ENCODE measurements at places on chromosomes 5 and 9.
A peak's percentile ranks its signal among the peaks of the same experiment; 100 is the strongest.

GRCh38 chr5:173144200-173145176 lies at the start of gene BNIP1:
BNIP1 (plus strand) TSS chr5:173144531; CDS start chr5:173144546, 15 bp downstream.
- DNase-seq, result peak; percentile 99

DNA sequence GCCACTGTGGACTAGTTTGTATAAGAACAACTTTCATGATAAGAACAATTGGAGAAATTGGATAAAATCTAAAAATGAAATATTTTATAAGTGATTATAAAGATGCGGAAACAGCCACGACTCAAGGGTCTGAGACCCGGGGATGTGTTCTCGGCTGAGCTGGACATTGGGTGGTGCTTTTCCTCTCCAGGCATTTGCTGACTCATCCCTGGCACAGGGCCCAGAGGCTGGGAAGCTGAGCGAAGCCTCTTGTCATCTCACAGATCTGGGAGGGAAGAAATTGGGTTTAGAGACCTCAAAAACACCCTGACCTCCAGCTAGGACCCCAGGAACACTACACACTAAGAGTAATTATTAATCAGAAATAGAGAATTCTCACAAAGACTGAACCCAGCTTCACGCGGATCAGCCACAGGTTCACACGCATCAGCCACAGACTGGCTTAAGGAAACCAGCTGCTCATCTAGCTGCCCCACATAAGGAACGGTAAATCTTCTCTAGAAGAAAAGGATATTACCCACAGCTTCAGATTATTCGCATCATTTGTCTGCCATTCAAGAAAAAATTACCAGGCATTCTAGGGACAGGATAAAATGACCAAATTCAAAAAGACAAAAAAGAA lies 2.8 kb upstream of the OR2V1 start:
- DNase-seq, result no peak

DNA sequence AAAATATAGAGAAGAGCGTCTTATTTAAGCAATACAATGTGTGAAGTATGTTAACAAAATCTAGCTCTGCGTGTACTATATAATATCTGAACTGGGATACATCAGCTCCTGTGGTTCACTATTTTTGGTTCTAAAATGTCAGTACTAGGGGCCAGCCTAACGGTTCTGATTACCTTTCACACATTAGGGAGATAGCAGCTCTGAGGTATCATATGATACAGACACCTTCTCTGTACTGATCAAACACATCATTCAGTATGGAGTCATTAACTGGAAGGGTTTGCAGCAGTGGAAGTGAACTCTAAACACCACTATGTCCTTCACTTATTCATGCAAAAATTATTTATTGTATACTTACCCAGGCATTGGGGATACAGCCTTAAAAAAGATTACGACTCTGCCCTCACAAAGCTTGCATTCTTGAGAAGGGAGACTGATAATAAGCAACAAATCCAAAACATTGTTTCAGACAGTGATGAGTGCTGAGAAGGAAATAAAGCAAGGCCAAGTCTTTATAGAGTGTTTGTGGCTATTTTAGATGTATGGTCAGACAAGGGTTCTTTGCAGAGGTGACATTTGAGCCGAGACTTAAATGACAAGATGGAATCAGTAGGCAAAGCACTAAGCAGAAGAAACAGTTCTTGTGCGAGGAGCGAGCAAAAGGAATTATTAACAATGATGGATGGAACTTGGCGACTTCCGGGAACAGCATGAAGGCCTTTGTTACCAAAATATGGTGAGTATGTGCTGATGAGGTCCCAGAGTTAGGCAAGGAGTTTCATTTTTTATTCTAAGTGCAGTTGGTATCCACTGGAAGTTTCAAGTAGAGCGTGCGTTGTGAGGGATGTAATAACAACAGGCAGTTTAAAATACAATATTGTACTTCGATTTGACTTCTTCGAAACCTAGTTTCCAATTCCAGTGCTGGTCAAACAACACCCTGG lies 1.8 kb upstream of the LNPEP start:
- DNase-seq, result peak; percentile 31

GRCh38 chr9:27353474-27354229 lies 56.7 kb upstream of the EQTN start:
- DNase-seq, result no peak

DNA sequence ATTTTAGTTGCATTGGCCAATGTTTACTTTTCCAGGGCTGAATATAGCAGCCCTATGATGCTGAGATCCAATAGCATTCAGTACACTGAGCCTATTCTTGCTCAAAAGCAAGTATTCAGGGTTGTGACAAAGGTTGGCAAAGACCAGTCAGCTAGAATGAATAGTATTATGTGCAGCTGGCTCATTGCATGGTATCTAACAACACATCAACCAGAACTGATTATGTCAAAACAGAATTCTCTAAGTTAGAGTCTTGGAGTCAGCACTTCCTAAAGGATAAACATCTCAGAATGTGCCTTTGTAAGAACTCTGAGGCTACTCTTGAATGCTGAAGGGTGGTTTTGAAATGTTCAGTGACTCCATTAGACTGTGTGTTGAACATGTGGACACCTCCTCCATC lies 774.5 kb upstream of the RGMB start:
- DNase-seq, result no peak

DNA sequence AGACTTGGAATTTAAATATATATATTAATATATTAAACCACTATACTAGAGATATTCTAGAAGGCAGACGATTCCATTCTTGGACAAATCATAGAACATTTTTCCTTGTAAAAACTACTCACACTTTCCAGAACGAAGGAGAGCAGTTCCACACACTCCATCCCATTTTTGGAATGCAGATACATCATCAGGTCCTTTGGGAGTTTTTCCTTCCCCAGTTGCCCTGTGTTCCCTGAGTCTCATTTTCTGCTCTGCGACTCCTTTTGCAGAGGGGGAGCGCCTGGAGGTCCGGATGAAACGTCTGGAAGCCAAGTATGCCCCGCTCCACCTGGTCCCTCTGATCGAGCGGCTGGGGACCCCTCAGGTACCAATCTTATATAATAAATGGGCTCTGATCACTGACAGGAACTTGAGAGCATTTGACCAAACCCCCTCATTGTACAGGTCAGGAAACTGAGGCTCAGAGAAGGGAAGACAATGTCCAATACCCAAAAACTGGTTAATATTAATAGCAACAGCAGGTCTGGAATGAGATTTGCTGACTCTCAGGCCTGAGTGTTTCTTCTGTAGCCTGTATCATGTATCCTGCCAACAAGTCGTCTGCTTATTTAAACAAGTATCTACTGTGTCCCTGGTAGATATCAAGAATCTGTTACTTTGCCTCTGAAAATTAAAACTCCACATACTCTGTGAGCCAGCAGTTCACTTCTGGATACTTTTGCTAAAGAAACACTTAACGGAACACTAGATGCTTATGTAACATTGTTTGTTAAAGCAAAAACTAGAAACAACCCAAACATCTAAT lies 76.8 kb upstream of the NIPAL4 start:
- no peak for DNase-seq

DNA sequence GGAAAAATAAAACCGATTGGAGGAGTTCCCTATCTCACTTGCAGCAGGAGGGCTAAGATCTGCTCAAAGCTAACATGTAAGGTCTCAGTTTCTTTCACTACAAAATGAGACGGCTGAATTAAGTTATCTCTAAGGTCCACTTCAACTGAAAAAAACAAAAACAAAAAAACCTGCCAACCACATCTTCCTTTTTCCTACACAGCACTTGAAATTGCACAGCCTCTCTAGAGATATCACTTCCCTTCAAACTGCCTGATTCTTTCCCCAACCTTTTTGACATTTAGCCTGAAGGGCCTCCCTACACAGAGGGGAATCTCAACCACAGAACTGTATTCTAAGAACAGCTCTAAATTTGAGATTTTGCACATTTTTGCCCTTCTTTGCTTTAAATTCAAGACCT lies 227.9 kb upstream of the TARS1 start:
- no peak for DNase-seq

- DNase-seq, result no peak
Observed at GRCh38 chr9:5857928-5858327, 25.0 kb upstream of the ERMP1 start.

DNA sequence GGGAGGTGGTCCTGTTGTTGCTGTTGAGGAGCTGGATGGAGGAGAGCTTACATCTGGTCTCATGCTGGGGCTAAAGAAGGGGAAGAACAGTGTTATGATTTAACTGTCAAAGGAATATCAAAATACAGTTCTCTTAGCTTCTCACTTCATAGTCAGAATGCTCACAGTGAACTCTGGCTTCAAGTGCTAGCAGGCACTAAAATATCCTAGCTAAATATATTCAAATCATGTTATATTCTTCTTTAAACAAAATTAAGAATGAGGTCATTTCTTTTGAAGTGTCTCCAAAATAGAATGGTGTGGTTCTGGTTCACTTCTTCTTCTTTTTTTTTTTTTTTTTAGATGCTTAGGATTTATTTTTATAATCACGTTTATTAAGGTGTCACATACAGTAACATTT lies 89.4 kb downstream of the NR3C1 start:
- no peak for DNase-seq

GRCh38 chr9:134670042-134670525 lies 28.5 kb downstream of the COL5A1 start:
- DNase-seq, result no peak

- no peak for DNase-seq
Observed at GRCh38 chr9:76906647-76906975, 697 bp upstream of the PRUNE2 start.

DNA sequence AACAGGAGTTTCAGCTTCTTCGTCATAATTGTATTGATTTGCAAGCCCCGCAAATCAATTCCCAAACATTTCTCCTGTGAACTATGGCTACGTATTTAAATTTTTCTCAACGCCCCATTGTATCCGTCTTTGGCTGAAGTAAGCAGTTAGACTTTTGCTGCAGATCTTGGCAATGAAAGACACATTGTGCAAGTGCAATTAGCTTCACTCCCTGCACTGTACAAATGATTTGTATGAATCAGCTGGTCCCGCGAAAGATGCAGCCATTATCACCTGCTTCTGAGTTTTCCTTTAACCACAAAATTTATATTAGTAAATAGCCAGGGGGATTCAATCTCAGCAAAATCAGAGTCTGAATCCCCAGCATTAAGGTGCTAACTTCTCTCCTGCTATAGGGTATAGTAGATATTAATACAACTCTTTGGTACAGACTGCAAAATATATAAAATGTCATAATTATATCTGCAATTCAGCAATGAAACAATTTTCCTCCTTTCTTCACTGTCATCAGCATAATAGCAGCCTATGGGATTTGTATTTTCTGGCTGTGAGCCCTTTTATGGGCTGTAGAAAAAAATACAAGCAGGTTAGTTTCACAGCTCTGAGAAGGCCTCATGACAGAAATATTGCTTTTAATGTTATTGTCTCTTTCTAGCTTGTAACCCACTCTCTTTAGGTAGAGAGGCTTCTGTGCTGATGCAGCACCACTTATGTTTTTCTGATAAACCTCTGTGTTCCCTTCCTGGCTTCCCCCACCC lies 68.4 kb upstream of the SMARCA2 start:
- no peak for DNase-seq

- DNase-seq, result no peak
Observed at GRCh38 chr9:137266585-137267453, 10.7 kb upstream of the TOR4A start.

DNA sequence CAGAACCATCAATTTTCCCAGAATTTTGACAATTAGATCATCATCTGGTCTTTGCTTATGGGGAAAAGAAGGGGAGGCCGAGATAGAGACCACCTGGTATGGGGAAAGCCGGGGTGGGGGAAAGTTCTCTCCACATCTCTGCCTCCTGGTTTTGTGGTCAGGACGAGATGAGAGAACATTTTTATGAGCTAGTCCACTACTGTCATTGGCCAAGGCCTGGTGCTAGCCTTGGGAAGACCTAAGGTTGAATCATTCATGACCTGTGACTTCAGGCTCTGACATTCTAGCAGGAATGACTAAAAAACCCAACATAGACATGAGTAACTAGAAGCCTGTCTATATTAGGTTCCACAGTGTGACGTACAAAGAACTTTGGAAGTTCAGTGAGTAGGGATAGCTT lies 135.2 kb downstream of the PTTG1 start:
- DNase-seq, result no peak

GRCh38 chr5:66757219-66757833 lies 161.1 kb downstream of the MAST4 start:
- peak; percentile 31 for DNase-seq

GRCh38 chr9:85224729-85225128 lies 517.0 kb downstream of the AGTPBP1 start:
- no peak for DNase-seq

DNA sequence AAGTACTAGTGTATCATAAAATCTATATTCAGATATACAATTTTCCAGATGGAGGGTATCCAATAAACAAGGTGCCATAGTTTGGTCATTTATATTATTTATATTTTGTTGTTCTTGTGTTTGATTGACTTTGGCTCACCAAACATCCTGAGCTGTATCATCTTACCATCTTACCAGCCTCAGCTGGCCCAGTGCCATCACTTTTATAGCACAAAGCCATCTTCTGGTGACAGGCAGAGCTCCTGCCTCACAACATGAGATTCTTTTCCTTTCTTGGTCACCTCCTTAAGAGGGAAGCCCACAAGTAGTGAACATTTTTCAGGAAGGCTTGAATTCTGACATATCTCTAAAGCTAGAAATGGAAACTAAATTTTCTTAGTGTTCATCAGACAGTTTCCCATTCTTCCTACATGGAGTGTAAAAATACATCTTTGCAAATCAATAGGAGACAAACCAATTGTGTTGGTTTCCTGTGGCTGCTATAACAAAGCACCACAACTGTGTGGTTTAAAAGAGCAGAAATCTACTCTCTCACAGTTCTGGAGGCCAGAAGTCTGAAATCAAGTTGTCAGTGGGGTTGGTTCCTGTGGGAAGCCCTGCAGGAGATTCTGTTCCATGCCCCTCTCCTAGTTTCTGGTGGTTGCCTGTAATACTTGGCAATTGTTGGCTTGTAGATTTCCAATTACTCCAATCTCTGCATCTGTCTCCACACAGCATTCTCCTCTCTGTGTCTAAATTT lies 341.8 kb downstream of the MAN2A1 start:
- peak; percentile 55 for DNase-seq

DNA sequence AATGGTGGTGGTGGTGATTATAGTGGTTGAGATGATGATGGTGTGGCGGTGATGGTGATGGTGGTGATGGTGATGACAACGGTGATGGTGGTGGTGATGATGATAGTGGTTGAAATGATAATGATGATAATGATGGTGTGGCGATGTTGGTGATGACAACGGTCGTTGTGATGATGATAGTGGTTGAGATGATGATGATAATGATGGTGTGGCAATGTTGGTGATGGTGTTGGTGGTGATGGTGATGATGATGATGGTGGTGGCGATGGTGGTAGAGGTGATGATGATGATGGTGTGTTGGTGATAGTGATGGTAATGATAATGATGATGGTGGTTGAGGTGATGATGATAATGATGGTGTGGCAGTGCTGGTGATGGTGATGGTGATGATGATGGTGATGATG lies 48.0 kb downstream of the PHF2 start:
- no peak for DNase-seq

- no peak for DNase-seq
Observed at GRCh38 chr9:136857166-136857565, 5.0 kb downstream of the MAMDC4 start.

DNA sequence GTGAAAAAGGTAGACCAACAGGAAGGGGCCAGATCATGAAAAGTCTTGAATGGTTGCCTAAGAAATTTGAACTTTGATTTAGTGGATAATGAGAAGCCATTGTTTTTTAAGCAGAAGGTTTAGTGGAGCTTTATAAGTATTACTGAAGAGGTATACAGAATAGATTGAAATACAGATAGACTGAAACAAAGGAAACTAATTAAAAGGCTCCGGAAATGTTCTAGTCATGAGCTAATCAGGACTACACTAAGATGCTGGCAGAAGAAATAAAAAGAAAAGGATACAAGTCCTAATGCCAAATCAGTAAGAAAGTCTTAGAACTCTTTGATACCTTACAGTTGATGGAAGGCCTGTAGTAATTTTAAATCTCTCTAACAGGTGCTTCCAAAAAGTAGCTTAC lies 45.7 kb upstream of the RFX3 start:
- DNase-seq, result no peak

GRCh38 chr5:418162-419121 lies 24.5 kb upstream of the EXOC3 start:
- DNase-seq, result no peak

Data from CD4-positive, alpha-beta T cell treated with Interleukin-17A for 4 hours (primary cell).